ENCODE measurements at places on chromosomes 16 and 17.

- no peak for DNase-seq
Observed at GRCh38 chr16:27364493-27365141, 37.4 kb upstream of the IL21R start.

DNA sequence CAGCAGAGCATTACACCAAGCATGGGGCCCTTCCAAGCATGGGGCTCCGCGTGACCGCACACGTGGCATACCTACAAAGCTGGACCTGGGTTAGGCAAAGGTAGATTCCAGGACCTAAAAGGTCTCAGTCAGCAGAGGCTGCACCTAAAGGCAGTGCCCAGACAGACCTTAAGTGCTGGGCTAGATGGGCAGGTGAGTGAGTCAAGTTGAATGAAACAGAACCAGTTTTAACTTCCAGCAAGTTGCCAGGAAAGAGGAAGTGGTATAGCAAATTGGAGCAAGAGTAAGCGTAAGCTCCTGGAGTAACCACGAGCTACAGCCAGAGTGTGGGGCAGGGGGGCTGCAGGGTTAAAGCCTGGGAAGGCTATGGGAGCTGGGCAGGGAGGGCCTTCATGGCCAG, 49.5 kb downstream of the SRCIN1 start:
- no peak for DNase-seq

GRCh38 chr16:12573300-12573699, 230.4 kb downstream of the CPPED1 start:
- DNase-seq: no peak

- no peak for DNase-seq
Observed at GRCh38 chr17:53330756-53331155, 492.0 kb upstream of the KIF2B start.

DNA sequence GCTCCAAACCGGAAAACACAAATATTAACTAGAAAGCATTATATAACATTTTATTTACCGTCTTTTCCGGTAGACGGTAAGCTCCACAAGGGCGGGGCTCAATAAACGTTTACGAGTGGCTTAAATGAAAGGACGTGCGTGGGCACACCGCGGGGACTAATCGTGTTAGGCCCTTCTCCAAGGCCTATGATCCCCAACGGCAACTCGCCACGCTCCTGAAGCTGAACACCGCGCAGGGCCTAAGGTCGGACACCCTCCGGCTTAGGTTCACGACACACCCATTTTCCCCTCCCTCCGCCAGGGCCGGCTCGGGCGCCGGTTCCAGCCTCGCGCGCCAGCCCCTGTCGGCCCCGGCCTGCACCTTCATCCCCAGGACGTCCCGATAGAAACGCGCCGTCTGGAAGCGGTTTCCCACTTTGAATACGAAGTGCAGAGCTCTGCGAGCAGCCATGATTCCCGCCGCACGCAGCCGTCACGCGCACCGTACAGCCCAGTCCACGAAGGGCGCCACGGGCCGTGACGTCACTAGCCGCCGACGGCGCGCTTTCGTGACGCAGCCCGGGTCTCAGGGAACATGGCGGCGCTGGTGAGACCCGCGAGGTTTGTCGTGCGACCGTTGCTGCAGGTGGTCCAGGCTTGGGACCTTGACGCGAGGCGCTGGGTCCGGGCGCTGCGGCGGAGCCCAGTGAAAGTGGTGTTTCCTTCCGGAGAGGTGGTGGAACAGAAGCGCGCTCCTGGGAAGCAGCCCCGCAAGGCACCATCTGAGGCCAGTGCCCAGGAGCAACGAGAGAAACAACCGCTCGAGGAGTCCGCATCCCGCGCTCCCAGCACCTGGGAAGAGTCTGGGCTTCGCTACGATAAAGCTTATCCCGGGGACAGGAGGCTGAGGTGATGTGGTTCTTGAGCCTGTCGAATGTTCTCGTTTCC, at the start of the genes GLOD4 and MRM3:
Gene GLOD4 (minus strand): TSS at position 476 of the 927 bp plus-strand sequence. CDS start 25 bp downstream, at position 451.
Gene MRM3 (plus strand): TSS at position 549 of the 927 bp plus-strand sequence. CDS start 26 bp downstream, at position 575.
- DNase-seq: peak; percentile 95

DNA sequence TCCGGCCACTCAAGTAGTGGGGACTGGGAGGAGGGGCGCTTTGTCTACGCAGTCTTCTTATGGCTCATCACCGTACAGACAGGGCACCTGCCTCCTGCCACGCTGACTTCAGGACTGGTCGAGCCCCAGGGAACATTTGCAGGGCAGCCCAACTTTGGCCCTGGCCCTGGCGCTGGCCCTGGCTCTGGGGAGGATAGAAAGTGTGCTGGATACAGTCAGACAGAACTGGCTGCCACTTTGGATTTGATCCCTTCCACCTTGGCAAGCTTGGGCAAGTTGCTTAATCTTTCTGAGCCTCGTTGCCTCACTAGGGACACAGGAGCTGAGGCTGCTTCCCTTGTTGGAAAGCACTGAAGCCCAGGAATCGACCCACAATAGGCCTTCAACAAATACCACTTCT, 13.6 kb downstream of the LGALS9 start:
- no peak for DNase-seq

- DNase-seq: no peak
Observed at GRCh38 chr16:79253100-79253631, 347.4 kb downstream of the MAF start.

DNA sequence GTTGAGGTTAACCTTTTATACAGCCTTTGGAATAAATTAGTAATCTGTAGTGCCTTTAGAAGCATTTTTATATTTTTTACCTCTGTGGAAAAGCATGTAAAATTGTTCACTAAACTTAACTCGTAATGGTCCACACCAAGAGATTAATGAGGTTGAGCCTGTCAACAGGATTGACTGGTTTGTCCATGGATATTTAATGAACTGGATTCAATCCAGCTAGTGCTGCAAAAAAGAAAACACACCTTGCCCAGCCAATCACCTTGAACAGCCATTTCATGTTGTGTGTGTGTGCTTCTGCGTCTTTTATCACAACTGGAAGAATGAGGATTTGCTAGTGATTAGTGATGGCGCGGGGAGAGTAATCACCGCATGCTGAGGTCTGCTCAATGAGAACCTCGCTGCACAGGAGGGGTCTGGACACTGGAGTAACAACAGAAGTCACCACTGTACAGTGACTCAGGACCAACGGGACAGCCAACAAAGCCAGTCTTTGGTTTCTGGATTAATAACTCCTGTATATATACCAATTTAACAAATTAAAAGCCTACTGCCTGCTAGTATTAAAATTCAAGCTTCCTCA, 33.7 kb downstream of the LITAFD start:
- no peak for DNase-seq

- no peak for DNase-seq
Observed at GRCh38 chr17:14926526-14927122, 338.5 kb downstream of the PMP22 start.

GRCh38 chr17:63984651-63985386, 12.1 kb upstream of the SCN4A start:
- no peak for DNase-seq
